ENCODE measurements at places on chromosomes 5 and 9.
A peak's percentile ranks its signal among the peaks of the same experiment; 100 is the strongest.

GRCh38 chr9:935348-935965, 41.0 kb upstream of the DMRT3 start:
- no peak for DNase-seq

DNA sequence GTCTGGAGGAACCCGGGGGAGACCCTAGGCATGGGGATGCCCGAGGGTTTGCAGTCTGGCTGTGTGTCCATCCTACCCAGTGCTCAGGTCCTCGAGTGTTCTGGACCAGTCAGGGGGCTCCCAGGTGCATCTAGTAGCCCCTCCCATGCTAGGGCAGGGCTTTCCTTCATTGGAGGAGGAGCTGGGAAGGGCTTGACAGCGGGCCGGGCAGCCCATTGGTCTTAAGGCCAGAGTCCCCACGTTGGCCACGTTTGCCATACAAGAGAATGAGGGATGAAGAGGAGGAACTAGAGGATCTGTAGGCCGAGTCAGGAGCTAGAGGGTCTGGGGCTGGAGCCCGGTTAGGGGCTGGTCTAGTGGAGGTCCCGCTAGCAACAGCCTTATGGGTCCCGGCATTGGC, 37.3 kb upstream of the CTSV start:
- no peak for DNase-seq

DNA sequence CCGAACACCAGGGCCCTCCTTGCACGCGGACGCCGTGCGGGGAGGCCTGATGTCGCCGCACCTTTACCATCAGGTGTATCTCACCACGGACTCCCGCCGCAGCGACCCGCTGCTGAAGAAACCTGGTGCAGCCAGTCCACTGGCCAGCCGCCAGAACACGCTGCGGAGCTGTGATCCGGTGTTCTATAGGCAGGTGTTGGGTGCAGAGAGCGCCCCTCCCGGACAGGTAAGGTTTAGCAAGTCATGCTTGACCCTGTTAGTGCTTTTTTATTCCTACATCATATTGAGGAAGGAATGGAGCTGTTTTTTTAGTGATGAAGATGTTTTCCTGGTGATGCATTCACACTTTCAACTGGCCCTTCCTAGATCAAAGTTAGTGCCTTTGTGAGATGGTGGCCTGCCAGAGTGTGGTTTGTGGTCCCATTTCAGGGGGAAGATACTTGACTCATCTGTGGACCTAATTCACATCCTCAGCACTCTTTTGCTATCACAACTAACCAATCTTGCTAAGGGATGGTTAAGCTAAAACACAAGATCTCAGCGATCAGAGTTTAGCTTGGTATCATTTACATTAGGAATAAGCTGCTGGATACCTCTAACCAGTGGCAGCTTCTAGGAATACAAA, 2.7 kb downstream of the PCDHGC3 start:
- no peak for DNase-seq

- DNase-seq: peak; percentile 47
These were observed 70.6 kb downstream of the IQGAP2 start for GRCh38 chr5:76473661-76474060.

- no peak for DNase-seq
These were observed 25.6 kb downstream of the CEP78 start for GRCh38 chr9:78261403-78262001.

DNA sequence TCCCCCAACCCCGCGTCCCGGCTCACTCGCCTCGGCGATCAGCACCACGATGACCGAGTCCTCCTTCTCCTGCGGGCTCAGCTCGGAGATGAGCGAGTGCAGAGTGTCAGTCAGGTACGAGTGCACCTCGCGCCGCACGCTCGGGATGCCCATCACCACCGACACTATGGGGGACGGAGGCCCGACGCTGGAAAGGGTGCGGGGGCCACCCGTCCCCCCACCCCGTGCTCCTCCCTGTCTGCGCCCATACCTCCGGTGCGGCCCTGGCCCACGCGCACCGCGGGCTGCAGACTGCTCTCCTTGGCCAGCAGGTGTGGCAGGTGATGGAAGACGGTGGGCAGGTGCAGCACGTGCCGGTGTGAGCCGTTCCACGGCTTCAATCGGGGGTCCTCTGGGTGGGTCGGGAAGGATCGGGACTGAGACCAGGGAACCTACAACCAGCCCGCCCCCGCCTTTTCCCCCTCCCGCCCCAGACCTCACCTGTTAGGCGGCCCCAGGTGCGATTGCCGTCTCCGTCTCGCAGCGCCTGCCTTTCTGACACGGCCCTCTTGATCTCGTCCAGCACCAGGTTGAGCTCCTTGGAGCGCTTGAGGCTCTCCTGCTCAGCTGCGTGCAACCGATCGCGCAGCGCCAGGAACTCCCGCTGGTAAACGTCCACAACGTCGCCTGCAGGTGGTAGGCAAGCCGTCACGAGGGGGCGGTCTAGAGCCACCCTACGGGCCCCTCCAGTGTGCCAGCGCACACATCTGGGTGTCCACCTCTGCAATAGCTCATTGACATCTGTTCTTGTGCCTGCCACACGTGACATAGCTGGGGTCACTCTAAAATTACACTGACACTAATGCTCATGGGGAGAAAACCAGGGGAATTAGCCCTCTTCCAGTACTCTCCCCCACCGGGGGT, 5.1 kb downstream of the MGAT4B start:
- peak; percentile 77 for DNase-seq

DNA sequence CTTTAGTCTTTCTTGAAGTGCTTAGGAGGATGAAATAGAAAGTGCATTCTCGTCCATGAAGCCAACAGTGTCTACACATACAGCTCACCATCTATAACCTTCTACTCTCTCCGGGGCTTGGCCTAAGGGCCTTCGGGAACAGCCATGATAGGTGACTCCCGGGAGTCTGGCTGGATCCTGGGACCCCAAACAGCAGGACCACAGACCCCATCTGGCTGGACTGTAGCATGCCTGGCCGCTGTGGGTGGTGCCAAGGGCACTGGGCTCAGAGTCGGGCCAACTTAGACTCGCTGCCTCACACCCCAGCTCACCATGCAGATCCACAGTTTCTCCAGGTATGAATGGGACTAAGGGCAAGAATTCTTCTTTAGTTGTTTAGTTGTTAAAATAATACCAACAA, 16.3 kb downstream of the GABBR2 start:
- DNase-seq: no peak

DNA sequence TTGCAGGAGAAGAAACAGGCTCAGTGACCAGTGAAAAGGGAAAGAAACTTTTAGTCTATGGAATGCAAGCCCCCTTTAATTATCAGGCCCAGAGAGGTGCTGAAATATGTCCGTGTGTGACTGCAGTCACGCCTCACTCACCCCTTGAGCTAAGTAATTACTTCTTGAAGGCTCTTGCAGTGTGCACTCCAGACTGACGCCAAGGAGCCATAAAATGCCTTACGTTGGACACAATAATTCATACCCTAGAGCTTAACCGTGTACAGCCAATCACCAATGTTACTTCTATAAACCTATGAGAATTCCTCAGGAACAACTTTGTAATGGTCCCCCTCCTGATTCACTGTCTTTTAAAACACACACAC, 242.2 kb downstream of the SYK start:
- no peak for DNase-seq

Data from activated T-helper 9 cell treated with anti-CD3 and anti-CD28 coated beads, Interleukin-2, amount 50 U/mL, for 16 hours (primary cell).